Heart left ventricle (tissue), 16 donors: ENCODE measurements at places on chromosomes 6 and 20. TPM values are rescaled to one million over a fixed set of nuclear protein-coding genes. Genes with fewer than 3 reads are reported as not detected.

- no peak for DNase-seq
These were observed 96.4 kb downstream of the RPS12 start for GRCh38 chr6:132910759-132911158.

DNA sequence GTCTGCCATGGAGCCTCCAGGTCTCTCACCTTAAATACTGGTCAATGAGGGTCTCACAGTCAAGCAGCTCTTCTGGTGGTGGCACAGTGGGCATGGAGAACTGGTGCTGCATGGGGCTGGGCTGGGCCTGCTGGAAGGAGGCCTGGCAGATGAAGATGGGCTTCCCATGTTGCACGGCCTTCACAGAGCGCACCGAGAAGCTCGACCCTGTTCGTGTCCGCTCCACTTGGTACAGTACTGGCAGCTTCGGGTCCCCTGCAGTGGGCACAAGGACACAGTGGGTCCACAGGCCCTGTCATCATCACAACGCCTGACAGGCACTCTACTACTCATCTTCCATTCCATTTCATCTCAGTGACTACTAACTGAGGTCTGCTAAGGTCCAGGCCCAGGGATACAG, 8.8 kb downstream of the ACOT8 start:
- no peak for DNase-seq

DNA sequence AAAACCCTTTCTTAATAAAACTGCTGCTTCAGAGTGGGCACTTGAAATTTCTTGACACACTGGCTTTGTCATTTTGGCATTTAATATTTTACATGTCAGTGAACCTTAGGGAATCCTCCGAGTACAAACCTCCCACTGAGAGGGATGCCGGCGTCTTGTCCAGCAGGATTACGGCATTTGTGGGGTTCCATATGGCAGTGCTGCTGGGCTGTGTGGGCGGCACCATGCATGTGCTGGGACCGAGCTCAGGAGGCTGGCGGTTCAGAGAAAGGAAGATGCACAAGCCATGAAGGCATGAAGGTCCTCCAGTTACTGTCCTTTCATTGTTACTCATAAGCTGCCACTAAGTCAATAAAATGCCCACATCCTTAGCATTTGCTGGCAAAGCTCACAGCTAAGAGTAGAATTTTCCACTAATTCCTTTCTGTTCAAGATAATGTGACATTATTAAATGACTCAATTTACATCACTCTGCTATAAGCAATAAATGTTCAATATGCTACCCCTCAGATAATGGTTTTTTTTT, 61.4 kb downstream of the LY86 start:
- DNase-seq: no peak

- no peak for DNase-seq
These were observed at the start of gene LIME1 for GRCh38 chr20:63735859-63736718. LIME1 (plus strand) TSS chr20:63736664; CDS start chr20:63737550, 886 bp downstream.

DNA sequence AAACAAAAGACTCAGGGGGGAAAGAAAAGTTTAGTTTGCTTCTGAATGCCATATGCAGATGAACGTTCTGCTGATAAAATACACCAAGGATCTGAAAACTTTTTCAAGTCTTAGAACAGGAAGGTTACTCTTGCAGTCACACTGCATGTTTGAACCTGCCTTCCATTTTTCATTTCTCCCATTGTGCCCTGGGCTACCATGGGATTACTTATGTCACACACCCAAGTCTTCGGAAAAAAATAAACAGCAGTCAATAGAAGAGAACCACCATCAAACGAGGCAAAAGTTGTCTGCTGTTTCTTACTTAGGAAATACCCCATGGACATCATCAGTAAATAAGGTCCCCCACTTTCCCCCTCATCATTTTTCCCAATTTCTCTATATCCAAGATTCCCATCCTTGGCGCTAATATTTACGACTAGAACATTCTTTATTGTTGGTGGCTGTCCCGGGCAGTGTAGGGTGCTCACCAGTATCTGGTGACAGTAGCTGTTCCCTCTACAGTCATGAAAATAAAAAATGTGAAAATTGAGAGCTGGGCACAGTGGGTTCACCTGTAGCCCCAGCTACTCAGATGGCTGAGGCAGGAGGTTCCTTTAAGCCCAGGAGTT, 202.5 kb downstream of the BCAS1 start:
- no peak for DNase-seq

- DNase-seq: no peak
These were observed 419.6 kb upstream of the MARCKS start for GRCh38 chr6:113437566-113437965.

Gene TRIM15
- not detected for total RNA-seq
